ENCODE measurements at places on chromosomes 6 and 20.

DNA sequence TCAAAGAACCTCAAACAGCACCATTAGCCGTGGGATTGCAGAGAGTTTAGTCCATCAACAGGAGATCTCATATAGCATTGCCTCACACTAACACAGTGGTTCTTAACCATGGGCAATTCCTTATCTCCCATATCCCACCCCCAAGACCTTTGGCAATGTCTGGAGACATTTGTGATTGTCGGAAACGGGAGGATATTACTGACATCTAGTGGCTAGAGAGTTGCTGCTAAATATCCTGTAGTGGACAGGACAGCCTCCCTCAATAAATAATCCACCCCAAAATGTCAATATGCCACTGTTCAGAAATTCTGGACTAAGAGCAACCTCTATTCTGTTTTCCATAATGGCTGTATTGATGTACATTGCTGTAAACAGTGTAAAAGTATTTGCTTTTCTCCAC, 210.1 kb upstream of the CCN2 start:
- DNase-seq = no peak

DNA sequence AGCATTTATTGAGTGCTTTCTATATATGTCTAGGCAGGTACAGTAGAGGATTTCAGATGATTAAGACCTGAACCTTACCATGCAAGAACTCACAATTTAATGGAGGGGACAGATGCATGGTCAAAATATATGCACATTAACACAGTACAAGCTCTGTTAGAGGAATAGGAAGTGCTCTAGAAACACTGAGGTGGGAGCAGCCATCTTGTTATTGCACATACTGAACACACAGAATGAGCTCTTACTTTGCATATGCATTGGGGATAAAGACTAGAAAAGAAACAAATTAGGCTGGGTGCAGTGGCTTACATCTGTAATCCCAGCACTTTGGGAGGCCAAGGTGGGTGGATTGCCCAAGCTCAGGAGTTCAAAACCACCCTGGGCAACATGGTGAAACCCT, 438.3 kb downstream of the UTRN start:
- no peak for DNase-seq

DNA sequence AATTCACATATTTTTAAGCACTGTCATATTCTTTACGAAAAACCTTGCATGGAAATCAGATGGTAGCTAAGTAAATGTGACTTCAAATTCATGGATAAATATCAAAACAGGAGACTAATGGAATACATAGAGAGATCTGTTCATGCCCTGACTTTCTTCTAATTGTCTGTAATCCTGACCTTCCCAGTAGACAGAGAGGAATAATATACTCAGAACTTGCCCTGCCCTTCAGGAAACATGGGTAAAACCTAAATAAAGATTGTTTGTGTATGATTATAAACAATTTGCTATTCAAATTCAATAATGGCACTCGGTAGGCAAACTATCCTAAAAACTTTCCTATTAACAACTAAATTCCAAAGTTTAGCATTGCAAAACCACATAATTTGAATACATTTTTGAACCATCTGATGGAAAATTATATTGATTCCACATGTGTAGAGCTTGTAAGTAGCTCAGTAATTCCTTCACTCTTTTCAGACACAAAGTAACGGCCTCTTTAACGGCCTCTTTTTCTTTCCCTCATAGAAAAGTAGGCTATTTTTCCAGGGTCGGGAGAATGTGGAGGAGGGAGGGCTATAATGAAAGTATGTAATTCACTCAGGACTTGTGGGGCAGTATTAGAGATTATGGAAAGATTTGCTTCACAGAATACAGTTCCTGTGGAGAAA, 227.6 kb downstream of the ALDH8A1 start:
- DNase-seq = no peak

DNA sequence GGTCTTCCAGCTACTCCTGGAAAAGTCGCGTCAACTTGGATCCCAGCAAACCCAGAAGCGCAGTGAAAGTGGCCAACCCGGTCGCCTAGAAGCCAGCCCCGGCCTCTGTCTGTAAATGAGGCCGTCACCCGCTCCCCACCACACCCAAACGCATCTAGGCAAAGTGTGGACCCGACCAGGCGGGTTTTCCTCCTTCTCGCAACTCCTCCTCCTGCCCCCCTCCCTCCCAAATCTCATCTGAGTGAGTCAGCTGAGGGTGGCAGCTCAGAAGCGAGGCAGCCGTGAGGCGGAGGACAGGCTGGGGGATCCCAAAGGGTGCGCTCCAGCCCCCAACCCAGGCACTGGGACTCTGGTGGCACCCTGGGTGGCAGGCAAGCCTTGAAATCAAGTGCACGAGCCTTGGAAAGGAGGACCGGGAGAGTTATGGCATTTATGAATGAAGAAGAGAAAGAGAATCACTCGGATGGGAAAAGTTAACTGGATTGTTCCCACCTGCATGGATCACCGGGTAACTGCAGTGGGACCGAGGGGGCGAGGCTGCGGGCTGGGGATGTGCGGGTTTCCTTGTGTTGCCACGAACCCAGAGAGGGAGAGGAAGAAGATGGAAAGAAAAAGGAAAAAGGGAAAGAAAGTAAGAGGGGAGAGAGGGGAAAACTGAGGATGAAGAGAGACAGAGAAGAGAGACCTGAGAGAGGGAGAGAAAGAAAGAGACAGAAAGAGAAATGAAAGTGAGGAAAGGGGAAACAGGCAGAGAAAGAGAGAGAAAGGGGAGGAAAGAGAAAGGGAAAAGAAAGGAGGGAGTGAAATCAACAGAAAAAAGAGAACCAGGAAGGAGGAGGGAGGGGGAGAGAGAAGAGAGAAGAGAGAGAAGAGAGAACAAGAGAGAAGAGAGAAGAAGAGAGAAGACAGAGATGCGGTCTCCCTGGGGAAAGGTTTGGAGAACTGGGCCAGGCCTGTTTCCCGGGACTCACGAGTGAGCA, at the start of gene APCDD1L:
APCDD1L (minus strand) TSS at position 167 of the 980 bp plus-strand sequence. CDS start 692 bp downstream, outside the sequence.
- no peak for DNase-seq

GRCh38 chr6:11625302-11625701, 87.8 kb downstream of the TMEM170B start:
- no peak for DNase-seq

GRCh38 chr20:3728354-3728753, 4.1 kb upstream of the HSPA12B start:
- DNase-seq = no peak

Data from COR-L47 (cell line).